ENCODE measurements at places on chromosomes 5 and 9.

GRCh38 chr9:119289740-119290433 is 79.3 kb downstream of the BRINP1 start:
- no peak for DNase-seq

- no peak for DNase-seq
These were observed 158.9 kb downstream of the RMI1 start for GRCh38 chr9:84139296-84140070.

DNA sequence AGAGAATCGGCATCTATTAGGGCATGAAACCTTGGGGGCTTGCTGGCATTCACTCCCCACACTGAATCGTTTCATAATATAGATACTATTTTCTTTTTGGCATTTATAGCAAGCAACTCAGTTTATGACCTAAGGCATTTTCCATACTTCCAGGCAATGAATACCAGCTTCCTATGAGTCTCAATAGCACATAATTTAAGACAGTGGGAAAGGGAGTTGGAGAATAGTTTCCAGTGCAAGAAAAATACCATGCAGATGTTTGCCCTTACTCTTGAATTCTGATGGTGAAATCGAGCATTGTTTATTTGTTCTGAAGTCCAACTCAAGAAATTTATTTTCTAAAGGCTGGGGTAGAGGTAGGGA is 175.8 kb upstream of the KLF9 start:
- DNase-seq = no peak

DNA sequence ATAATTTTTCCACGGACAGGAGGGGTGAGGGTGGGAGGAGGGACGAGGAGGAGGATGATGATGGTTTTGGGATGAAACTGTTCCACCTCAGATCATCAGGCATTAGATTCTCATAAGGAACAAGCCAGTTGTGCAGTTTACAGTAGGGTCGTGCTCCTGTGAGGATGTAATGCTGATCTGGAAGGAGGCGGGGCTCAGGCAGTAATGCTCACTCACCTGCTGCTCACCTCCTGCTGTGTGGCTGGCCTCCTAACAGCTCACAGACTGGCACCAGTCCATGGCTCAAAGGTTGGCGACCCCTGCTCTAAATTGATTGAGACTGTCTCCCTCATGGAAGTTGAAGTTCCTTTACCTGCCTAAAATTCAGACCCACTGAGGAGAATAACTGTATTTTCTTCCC is 33.2 kb downstream of the ANKRA2 start:
- no peak for DNase-seq

GRCh38 chr5:75566710-75567309 is 44.4 kb upstream of the ANKDD1B start:
- DNase-seq = no peak

DNA sequence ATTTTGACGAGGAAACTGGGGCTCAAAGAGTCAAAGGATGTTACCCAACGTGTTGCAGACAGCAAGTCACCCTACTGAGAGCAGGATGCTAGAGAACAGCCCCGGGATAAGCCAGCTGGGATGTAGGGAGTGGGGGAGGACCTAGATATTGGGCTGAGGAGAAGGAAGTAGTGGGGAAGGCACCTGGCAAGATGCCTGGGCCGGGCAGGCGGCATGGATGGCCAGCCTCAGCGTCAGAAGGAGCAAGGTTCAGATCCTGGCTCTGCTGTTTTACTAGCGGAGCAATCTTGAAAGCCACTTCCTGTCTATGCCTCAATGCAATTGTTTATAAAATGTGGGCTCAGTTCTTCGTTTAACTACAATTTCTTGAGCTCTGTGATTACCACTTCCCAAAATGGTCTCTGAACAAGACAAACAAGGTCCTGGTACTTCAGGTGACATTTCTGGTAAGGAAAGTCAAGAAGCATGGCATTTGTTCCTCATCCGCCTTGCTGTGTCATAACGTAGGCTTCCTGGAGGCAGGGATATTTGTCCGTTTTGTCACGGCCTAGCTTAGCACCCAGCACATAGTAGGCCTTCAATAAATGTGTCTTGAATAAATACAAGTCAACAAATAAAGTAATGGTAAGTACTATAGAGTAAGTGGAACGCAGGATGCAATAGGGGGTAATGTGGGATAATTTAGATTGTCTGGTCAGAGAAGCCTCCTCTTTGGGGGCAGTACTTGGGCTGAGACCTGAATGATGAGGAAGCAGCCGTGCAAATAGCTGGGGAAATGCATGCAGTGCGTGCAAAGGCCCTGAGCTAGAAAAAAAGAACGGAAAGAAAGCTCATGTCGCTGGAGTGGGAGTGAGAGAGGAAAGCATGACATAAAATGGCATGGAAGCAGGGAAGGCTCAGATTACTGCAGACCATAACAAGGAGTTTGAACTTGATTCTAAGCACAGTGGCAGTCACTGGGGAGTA is 70.5 kb downstream of the SMIM23 start:
- no peak for DNase-seq

GRCh38 chr5:5018578-5018970 is 121.6 kb upstream of the ADAMTS16 start:
- no peak for DNase-seq

DNA sequence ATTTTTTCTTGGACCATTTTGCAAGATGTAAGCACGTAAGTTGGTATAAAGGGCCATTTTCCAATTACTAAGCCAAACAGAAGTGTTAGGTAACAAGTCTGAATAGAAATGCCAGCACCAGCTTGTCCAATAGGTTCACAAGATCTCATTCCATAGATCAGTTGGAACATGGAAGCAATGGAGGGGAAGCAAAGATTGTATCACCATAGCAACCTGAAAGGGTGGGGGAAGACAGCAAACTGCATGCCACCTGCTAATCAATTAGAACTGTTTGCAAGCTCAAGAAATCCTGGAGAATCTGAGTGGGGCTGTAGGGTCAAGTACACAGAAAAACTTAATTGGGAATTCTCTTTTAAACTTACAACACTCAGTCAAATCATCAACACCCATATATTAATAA is 264.9 kb upstream of the EFNA5 start:
- no peak for DNase-seq

GRCh38 chr9:15079989-15080388 is 169.8 kb upstream of the FREM1 start:
- DNase-seq = no peak

DNA sequence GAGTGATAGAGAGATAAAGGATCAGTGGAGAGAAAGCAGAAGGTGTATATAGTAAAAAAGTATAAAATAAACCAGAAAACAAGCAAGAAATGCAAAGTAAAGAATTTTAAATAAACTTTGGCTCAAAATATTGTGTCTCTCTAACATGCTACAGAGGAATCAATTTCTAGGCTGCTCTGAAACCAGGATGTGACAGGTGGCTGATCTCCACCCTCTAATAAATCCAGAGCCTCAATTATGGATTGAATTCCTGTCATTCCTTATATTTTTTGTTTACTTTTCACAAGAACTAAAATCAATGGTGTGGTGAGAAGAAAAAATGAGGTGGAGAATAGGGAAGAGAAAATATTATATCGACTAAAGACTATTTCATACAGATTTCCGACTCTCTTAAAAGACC is 965.1 kb upstream of the SEMA6A start:
- DNase-seq = no peak

DNA sequence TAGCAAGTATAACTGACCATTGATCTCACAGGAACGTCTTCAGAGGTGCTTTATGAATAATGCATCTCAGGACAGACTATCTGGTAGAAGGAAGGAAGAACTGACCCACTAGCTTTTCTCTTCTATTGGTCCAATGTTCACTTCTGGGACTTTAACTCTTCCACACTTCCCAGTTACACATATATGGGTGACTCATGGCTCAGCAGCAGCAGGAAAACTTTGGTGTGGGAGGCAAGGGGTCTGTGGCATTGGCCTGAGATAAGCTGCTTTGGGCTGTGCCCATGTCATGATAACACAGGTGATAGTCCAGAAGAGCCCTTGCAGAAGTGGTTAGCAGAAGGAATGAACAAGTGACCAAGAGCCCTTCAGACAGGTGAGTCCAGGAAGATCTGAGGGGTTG is 148.8 kb downstream of the RAB3C start:
- DNase-seq = no peak

- DNase-seq = no peak
These were observed 14.1 kb upstream of the NIPAL4 start for GRCh38 chr5:157445745-157446411.

GRCh38 chr5:143698574-143698973 is 113.4 kb upstream of the HMHB1 start:
- no peak for DNase-seq

DNA sequence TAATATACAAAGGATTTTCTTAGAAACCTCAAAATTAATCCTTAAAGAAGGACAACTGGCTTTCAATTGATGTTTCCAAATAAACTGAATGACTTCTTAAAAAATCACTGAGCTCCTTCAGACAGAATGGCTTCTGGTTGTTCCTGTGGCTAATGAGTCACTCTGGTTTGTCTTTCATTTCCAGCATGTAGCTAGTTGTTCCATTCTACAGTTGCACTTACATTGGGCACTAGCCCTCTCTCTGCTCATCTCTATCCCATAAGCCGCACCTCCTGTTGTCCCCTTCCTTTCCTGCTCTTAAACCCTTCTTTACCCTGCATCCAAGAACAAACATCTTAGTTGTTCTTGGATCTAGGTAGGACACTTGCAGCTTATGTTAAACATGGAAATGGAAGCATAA is 235.3 kb upstream of the HAPLN1 start:
- DNase-seq = no peak

GRCh38 chr5:174428895-174429294 is 295.5 kb upstream of the MSX2 start:
- DNase-seq = no peak

- no peak for DNase-seq
These were observed 182.2 kb downstream of the SREK1 start for GRCh38 chr5:66326276-66326675.

DNA sequence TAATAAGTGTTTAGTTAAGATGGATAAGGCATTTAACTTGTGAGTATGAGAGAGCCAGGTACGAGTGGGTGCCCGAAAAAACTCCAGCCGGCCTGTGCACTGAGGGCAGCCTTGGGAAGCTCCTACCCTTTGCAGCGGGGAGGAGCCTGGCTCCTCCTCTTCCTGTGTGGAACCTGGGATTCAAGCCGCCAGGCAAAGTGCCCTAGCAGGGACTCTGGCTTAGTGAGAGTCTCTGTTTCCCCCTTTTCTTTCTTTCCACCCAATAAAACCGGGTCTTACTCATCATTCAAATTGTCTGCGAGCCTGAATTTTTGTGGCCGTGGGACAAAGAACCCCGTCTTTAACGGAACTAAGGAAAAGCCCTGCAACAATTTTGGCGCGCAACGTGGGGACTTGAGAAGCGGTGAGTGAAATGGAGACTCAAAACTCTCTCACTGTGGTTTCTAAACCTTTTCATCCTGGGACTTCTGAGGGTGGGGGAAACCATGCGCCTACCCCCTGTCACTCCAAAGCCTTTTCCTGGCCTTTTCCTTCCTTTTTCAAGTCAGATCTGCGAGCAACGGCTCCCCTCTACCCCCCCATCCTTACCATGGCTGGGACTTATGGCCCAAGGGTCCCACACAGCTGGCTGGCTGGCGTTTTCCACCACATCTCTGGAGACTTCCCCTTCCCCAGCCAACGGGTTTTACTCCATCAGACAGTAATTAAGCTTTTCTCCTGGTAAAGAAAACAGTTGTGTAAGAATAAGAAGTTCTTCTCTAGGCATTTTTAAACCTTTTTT is 535.7 kb upstream of the ACO1 start:
- DNase-seq = no peak

DNA sequence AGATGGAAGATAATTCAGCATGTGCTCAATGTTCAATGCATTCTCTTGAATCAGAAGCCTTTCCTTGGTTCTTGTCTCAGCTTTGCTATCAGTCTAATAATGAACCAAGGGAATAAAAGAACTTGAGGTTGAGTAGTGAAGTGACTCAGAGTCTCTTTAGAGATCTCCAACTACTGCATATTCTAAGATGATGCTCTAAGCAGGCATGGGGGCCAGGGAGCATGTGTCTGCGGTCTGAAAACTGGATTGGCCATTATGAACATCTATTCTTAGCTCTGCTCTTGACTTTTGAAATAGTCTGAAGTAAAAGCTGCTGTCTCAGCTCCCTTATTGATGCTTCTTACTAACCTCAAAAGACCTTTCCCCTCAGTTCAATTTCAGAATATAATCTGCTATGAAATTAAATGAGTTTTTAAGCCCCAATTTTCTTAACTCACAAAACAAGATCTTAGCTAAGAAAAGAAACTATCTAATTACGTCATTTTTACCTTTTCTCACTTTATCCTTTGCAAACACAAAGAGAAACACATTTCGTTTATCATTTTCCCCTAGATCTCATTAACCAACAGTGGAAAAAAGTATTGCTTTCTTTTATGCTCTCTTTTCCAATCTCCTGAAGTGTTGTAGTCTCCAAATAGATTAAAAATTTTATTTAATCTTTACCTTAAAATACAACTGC is 44.8 kb downstream of the PLCXD3 start:
- no peak for DNase-seq

- DNase-seq = no peak
These were observed 1.3 kb downstream of the CCNI2 start for GRCh38 chr5:132748522-132749000.

DNA sequence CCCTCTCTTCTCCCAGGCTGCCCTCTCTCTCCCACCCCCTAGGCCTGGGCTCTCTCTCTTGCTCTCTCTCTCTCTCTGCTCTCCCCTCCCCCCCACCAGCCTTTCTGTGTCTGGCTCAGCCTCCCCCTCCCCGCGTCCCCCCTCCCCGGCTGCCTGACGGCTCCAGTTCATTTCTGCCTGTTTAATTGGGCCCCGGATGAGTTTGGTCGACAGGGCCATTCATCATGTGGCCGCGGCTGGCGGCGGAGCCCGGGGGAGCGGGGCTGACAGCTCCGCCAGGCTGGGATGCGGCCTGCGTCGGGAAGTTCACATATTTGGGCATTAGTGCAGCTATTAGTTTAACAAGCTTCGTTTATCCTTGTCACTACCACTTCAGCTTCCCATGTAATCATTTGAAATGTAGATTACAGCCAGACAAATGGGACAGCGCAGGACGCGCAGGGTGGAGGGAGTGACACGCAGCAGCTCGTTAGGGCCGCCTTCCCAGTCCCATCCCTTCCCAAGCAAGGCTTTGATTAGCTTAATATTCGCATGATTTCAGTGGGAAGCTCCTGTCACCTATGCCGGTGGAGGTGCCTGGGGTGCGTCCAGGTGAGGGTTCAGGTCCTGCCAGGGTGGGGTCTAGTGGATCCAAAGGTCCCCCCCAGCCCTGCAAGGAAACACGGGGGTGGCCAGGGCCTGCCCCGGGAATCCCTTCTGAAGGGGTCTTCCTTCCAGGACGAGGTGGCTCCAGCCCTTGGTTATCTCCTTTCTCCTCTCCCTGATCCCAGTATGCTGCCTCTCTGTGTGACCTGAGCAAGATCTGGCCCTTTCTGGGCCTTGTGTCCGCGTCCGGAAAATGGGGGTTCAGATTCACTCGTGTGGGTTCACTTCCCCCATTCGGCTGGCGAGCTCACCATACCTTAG is 214.8 kb downstream of the PAX5 start:
- DNase-seq = no peak

- DNase-seq = no peak
These were observed 288.6 kb upstream of the DAB2 start for GRCh38 chr5:39713250-39713916.

DNA sequence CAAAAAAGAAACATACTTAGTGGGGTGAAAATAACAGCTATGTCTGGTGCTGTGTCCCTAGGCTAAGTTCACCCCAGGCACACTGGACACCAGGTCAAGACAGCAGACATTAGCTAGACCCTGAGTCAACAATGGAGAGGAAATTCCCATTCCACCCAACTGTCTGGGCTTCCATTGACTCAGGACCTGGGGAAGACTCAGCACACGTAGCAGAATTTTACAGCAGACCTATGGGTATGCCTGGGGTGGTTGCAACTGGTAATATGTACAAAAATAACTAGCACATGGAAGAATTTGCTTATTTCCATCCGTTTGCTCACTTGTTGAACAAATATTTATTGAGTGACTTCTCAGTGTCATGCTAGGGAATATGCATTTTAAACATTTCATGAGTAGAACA is 117.0 kb downstream of the GAS1 start:
- DNase-seq = no peak
